ENCODE measurements at places on chromosomes 2 and 18.

GRCh38 chr2:82780050-82780449 is 1679.0 kb downstream of the SUCLG1 start:
- DNase-seq: no peak

DNA sequence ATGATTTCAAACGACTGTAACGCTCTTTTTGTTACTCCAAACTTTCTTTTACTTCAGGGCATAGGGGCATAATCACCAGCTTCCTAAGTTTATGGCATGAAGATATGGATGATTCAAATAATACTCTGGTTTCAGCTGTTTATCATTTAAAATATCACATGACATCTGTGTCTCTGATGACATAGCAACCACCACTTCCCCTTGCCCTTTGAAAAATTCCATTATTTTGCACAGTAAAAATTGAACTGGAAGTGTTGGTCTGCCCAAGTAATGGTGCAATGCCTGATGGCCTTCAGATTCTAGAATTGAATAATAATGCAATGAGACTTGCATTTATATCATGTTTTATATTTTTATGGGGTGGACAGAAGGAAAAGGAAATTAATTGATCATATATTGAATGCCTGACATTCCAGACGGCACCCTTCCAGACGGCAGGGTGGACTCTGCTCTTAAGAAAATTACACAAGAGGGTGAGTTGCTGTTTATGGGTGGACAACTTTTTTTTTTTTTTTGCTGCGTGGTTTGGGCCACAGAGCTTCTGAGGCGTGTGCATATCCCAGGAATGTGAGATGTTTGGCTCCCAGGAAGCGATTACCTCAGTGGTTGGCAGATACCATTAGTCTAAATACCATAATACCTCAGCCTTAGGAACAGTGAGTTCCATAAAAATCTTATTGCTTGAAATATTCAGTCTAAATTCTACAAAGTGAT is 101.7 kb upstream of the ZNF521 start:
- no peak for DNase-seq

DNA sequence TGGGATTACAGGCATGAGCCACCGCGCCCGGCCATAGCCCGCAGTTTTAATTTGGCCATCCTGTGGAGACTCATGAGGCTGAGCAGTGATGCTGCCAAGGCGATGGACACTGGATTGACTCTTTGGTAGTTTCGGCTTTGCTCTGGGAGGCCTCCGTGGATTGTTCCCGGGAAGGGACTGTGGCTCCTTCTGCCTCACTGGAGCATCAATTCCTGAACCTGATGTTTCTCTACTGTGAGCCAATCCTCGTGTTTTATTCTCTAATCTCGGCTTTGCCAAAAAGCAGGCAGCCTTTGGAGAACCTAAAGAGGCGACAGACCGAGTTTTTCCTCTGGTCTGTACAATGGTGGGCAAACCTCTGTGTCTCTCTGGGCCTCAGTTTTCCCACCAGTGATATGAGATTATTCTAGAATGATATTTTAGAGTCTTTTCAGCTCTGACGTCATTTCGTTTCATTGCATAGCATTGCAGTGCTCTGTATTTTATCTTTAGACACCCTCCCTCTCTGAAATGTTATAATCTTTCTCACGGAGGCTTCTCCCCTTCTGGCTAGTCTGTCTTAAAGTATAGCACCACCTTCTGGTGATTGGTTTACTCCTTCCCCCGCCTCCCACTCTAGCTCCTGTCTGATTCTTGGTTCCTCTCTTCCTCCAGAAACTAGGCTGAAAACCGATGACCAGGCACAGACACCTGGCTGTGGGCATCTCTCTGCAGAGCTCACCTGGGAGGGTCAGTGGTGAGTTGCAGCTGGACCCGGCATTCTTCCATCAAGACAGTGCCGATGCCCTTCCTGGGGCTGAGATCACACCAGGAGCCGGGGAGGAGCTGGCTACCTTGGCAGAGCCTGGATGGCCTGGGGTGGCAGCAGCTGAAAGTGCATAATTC is 341.3 kb downstream of the MYCN start:
- DNase-seq: no peak

DNA sequence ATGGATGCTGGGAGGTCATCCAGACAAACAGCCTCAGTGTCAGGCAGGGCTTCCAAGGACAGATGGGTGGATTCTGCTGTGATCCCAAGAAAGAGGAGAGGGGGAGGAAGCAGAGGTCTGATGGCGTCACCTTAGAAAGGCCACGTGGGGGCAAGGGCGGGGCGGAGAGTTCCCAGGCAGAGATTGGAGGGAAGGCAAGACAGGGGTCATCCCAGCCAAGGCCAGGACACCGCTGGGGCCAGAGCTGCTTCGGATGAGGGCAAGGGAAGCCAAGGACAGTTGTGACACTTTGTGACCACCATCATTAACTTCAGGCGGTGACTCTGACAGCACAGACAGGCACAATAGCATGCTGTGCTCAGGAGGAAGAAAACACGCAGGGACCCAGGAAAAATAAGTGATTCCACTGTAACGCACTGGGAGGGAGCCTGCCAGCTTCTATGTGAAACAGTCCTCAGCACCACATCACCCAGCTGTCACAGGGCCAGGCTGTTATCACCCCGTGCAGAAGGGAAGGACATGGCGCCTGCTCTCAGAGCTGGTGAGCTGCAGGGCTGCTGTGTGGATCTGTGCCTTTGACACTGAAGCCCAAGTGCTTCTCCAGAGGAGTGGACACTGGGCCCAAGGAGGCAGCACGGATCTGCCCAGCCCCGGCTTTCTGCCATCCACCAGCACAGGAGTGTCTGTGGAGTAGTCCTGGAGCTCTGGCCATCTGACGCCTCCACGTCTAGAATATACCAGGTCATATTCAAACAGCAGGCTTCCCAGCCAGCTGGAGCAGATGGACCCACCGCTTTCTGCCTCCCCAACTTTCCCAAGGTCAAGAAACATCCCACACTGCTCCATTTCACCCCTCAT is 204.1 kb downstream of the NDUFA10 start:
- DNase-seq: no peak

DNA sequence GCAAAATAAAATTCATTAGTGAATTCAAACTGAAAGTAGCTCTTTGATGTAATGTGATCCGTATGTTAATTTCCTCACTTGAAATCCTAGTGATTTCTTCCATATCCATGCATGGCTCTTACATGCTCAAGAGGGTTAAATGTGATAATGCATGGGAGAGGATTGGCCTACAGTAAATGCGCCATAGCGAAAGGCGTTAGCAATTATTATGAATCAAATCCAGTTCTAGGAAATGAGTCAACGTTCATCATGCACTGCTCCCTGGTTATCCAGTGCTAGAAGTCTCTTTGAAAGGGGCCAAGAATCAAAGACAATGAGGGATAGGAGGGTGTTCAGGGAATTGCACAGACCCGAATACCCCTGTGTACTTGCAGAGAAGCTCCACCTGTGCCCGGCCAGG is 101.4 kb upstream of the RASGRP3 start:
- no peak for DNase-seq

All from stimulated activated CD4-positive, alpha-beta T cell treated with anti-CD3 and anti-CD28 coated beads, Interleukin-1b, Interleukin-23, amount 100 ng/mL, for 4 hours (primary cell).